ENCODE measurements at places on chromosomes 11 and 22.

DNA sequence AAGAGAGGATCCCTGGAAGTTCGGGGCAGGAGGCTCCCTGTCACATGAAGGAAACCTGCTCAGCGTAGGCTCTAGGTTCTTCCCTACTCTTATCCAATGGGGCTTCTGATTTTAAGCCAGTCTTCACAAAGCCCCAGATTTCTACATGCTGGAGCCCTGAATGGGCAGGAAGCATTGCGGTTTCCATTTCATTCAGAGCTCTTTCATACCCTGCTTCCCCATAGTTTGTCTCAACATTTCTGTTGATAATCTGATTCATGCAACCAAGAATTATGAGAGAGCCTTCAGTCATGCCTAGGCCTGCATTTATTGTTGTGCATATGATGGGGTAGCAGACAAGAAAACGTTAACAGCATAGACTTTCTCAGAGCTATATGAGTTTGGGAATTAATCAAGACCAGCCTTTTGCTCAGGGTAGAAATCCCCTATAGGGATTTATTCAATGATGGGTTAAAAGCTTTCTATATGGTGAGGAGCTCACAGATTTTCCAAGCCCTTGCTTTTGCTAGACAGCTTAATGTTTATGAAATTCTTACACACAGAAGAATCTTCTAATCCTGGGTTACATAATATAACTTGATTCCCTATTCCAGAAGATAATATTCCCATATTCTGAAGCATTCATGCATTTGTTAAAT lies 15.9 kb downstream of the OR51B4 start:
- no peak for DNase-seq

GRCh38 chr11:130831506-130831905 lies 84.8 kb downstream of the SNX19 start:
- no peak for DNase-seq

- no peak for DNase-seq
Observed at GRCh38 chr11:70489276-70489675, 90.9 kb downstream of the CTTN start.

GRCh38 chr11:10990160-10990559 lies 132.3 kb upstream of the ZBED5 start:
- DNase-seq: no peak

GRCh38 chr11:72426103-72426757 lies 8.1 kb downstream of the CLPB start:
- no peak for DNase-seq

- DNase-seq: no peak
Observed at GRCh38 chr22:40782521-40782920, 36.6 kb downstream of the SLC25A17 start.

- no peak for DNase-seq
Observed at GRCh38 chr11:133832096-133832990, 13.0 kb downstream of the SPATA19 start.

GRCh38 chr11:62574363-62575071 lies 826 bp upstream of the EEF1G start:
- DNase-seq: no peak

- DNase-seq: no peak
Observed at GRCh38 chr11:113265362-113265761, 49.0 kb upstream of the TTC12 start.

GRCh38 chr22:30855266-30855665 lies 113.3 kb downstream of the MORC2 start:
- DNase-seq: no peak

GRCh38 chr11:10395166-10395897 lies 59.7 kb upstream of the AMPD3 start:
- DNase-seq: no peak

DNA sequence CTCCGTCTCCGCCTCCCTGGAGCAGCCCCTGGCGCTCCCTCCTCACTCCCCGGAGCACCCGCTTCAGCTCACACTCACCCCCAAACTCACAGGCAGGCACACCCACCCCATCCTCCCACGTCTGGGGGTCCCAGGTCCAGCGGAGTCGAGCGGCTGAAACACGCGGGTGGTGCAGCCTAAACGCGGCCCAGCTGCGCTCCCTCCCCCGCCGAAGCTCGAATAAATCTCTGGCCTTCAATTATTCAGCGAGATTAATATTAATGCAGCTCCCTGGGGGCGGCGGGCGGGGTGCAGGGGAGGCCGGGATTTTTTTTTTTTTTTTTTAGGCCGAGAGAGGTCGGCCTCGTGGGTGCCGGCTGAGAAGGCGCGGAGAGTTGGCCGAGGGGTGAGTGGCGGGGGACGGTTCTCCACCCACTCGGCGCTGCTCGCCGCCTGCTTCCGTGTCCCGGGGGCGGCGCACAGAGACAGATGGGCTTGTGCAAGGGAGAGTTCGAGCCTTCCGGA lies 524 bp upstream of the SLC1A2 start:
- no peak for DNase-seq

GRCh38 chr11:114284021-114284420 lies 12.2 kb upstream of the NNMT start:
- DNase-seq: no peak

DNA sequence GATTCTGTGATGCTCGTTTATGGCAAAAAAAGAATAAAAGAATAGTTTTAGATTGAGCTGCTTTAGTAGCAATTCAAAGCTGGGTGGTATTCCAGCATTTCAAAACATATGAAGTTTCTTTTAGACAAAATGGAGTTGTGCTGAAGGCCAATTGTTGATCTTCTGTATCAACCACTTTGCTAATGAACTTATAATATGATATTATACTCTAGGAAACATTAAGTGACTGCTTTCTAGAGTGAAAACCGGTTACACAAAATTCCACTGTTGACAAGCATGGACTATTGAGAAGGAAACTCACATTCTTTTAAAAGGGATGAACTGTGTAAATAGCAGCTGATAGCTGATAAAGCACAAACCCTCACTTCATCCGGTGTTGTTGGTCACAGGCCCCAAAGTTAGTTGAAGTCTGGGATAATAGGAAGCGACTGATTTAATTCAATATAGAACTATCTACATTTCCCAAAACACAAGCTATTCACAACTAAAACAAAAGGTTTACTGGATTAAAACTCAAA lies 255.1 kb downstream of the CADM1 start:
- DNase-seq: no peak

GRCh38 chr22:31969789-31970489 lies 25.6 kb downstream of the YWHAH start:
- DNase-seq: peak; percentile 55

DNA sequence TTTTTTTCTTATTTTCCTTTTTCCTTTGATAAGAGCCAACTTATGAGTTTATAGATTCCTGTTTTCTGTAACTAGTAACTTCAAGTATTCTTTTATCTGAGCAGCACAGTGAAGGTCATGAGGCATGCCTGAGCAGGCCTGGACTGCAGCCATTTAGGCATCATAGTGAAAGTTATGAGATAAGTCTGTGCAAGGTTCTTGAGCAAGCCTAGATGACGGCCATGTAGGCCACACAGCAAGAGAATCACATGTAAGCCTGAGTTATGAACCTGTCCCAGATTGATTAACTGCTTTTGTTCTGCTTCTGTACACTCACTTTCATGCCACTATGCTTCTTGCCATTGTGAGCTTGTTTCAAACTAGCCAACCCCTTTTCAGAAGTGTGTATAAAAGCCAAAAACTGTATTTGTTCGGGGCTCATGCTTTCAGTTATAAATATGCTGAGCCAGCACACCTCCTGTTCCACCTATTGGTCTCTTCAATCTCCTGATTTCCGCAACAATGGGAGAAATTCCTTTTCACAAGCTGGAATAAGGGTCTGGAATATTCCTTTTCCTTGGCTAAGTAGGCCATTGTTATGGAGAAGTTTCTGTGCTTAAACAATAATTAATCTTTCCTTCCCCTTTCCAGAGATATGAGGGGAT lies 745.7 kb downstream of the FAM181B start:
- no peak for DNase-seq

GRCh38 chr22:30423301-30423958 lies 2.1 kb upstream of the MTFP1 start:
- peak; percentile 41 for DNase-seq

DNA sequence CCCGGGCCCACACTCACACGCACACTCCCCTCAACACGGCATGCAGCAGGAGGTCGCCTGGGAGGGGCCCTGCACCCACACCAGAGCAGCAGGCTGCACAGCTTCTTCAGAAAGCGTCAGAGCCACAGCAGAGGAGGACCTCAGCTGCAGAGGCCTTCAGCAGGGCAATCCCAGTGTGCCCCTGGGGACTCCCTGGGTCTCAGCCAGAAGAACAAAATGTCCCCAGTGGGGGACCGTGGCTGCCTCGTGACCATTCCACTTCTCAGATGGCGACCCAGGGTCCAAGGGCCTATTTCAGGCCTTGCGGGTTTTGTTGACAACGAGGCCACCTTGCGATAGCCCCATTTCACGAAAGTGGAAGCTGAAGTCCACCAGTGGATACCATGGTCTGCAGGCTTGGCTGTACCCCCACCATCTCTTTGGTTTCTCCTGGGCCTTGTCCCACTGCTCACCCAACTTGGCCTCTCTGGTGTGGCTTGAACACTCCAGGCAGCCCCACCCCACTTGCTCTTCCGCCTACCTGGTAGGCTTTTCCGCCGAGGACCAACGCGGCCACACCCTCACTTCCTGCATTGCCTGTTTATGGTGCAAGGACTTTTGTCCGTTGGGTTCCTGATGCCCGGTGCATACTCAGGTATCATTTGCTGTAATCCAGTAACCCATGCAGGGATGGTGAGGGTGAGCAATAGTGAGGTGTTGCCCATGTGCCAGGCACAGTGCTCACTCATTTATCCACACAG lies 38.1 kb downstream of the MB start:
- no peak for DNase-seq

GRCh38 chr11:18756889-18757288 lies 30.9 kb upstream of the IGSF22 start:
- no peak for DNase-seq

DNA sequence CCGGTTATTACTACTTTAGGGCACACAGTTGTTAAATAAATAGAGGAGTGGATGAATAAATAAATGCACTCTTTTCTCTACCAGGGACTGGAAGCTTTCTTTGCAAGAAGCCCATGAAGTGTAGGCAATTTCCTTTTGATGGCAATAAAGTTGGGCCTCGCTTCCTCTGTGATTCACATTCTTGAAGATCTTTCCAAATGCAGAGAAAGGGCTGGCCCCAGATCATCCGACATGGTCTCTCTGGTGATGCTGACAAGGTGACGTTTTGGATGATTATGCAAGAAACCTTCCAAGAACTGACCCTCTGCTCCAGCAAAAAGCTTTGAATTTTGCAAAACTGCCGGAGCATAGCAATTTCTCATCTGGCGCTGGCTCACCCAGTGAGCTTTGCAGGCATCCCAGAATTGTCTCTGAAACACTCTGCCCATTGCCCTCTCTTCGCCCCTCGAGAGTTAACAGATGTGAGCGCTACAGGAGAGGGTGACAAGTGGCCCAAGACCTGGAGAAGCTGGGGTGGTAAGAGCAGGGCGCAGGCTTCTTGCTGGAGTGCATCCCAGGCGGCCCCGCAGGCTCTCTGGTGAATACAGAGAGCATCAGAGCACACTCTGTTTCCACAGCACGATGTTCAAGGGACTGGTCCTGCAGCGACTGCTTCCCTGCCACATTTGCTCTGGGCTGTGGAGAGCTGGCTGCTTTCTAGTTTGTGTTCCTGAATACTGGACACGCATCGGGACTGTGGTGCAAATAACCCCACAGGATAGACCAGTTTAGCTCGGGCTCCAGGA lies 11.5 kb upstream of the IFT27 start:
- DNase-seq: no peak

DNA sequence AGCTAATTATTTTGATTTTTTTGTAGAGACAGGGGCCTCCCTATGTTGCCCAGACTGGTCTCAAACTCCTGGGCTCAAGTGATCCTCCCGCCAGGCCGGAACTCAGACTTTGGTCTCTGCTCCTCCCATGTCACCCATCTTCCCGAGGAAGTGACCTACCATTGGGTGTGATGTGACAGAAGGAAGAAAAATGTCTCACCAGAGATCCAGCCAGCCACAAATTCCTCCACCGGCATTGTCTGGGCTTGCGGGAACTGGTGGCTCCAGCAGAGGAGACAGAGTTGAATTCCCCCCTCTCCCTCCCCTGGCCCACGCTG lies 772 bp downstream of the SLC25A45 start:
- no peak for DNase-seq

DNA sequence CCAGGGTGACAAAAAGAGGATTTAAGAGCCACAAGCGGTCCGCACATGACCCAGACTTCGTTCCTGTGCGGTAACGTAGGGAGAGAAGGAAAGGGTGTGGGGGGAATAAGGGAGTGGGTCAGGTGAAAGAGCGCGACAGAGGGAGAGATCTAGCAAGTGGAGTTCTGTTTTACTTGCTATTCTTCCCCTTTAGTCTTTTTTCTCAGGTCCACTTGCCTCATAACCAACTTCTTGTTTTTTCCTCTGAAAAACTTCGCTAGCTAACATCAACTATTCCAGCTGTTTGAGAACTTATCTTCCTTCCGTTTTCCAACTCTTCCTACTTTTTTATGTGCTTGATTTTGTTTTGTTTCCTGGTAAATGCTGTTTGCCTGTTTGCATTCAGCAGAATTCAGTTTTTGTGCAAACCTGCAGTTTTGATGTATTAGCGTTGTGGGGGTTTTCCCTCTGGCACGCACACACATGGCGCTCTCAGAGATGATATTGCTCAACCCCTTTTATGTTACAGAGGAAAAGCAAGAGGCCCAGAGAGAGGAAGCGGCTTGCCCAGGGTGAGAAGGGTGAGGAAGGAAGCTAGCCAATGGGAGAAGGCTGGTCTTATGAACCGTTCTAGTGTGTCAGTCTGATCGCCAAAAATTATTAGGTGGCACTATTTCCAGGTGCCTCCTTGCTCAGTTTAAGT lies 592 bp upstream of the CTSC start:
- DNase-seq: peak; percentile 36

- no peak for DNase-seq
Observed at GRCh38 chr22:48256776-48257684, 1494.6 kb downstream of the TBC1D22A start.

GRCh38 chr22:22702237-22703202 lies 58.1 kb downstream of the GGTLC2 start:
- DNase-seq: no peak

GRCh38 chr11:117584056-117584830 lies 212.8 kb downstream of the DSCAML1 start:
- no peak for DNase-seq

GRCh38 chr11:62128835-62129234 lies 5.0 kb downstream of the INCENP start:
- no peak for DNase-seq

- no peak for DNase-seq
Observed at GRCh38 chr11:85027346-85027745, 599.8 kb downstream of the DLG2 start.

GRCh38 chr22:39645532-39645931 lies 75.0 kb downstream of the CACNA1I start:
- DNase-seq: no peak

Data from NCI-H510A (cell line).